Cardiac muscle cell (in vitro differentiated cells and primary cell): ENCODE measurements at places on chromosomes 3 and 15.
A peak's percentile ranks its signal among the peaks of the same experiment; 100 is the strongest.

- H3K4me3 ChIP-seq, result peak overlapping the region; percentile 81
- H3K27ac ChIP-seq, result peak overlapping the region; percentile 91
- no peaks in the 10 kb centered on the region for H3K27me3 ChIP-seq
- H3K4me1 ChIP-seq, result peaks cover 4% of the 10 kb centered on the region
- no peak for DNase-seq
- H3K36me3 ChIP-seq, result peaks cover 3% of the 10 kb centered on the region
Measured at GRCh38 chr15:59104602-59104911, 389 bp upstream of the CCNB2 start.

DNA sequence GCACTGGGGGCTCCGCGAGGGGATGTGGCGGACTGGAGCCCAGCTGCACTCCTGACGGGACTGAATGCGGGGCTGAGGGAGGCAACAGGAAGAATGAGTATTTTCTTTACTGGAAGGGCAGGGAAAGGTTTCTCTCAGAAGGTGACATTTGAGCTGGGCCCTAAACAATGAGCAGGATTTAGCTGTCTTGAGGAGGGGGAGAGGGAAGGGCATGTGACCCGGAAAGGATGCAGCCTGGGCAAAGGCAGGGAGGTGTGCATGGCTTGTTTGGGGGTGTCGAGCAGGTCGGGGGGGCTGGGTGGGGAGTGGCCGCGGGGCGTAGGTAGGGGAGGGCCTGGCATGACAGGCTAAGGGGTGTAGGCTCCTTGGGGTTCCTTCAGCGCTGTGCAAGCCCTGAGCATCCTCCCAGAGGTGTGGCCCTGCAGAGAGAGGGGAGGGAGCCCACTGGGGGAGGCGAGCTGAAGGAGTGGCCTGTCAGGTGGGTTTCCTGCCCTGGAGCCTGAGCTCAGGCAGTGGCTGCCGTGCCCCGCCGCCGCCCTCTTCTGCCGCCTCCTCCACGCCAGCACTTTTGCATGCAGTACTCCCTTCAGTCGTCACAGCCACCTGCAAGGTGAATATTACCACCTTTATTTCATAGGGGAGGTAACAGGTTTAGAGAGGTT, 17.2 kb upstream of the ANKDD1A start:
- no peak overlapping the region for H3K4me3 ChIP-seq
- H3K36me3 ChIP-seq, result no peaks in the 10 kb centered on the region
- no peaks in the 10 kb centered on the region for H3K27me3 ChIP-seq
- DNase-seq, result no peak
- peaks cover 27% of the 10 kb centered on the region for H3K4me1 ChIP-seq

GRCh38 chr3:40237889-40238571, 71.5 kb upstream of the EIF1B start:
- H3K27me3 ChIP-seq, result no peaks in the 10 kb centered on the region
- H3K4me3 ChIP-seq, result no peak overlapping the region
- H3K36me3 ChIP-seq, result no peaks in the 10 kb centered on the region

DNA sequence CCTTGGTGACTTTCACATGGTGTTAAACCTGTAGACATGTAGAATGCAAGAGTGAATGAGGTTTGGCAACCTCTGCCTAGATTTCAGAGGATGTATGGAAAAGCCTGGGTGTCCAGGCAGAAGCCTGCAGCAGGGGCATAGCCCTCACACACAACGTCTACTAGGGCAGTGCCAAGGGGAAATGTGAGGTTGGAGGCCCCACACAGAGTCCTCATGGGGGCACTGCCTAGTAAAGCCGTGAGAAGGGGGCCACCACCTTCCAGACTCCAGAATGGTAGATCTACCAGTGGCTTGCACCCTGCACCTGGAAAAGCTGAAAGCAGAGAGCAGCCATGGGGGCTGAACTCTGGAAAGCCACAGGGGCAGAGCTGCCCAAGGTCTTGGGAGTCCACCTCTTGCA, 241.2 kb downstream of the KLF13 start:
- DNase-seq, result no peak
- no peaks in the 10 kb centered on the region for H3K4me1 ChIP-seq
- H3K27me3 ChIP-seq, result no peaks in the 10 kb centered on the region
- no peaks in the 10 kb centered on the region for H3K36me3 ChIP-seq
- no peak overlapping the region for H3K4me3 ChIP-seq

- DNase-seq, result no peak
- no peak overlapping the region for H3K4me3 ChIP-seq
- H3K27ac ChIP-seq, result no peak overlapping the region
- peaks cover 5% of the 10 kb centered on the region for H3K4me1 ChIP-seq
- H3K27me3 ChIP-seq, result no peaks in the 10 kb centered on the region
- H3K36me3 ChIP-seq, result no peaks in the 10 kb centered on the region
Measured at GRCh38 chr15:86557018-86557550, 477.4 kb downstream of the AGBL1 start.

GRCh38 chr3:53464424-53464823, 30.0 kb upstream of the CACNA1D start:
- H3K4me1 ChIP-seq, result no peaks in the 10 kb centered on the region
- no peak overlapping the region for H3K27ac ChIP-seq

DNA sequence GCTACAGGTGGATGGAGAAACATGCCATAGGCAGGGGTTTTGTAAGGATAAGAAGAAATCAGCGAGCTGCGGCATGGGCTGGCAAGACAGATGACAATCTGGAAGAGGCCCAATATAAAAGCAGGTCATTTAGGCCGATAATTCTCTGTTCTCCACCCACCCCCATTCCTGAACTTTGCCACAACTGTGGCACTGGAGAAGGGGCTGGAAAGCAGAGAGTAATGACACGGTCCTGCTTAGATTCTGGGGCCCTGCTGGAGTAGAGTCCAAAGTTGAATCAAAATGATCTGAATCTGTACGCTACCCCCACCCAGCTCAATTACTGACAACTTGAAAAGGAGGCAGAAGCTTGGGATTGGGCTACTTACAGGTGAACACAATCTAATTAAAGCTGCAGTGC, 18.4 kb upstream of the BUB1B start:
- H3K27ac ChIP-seq, result no peak overlapping the region
- H3K4me3 ChIP-seq, result no peak overlapping the region
- H3K4me1 ChIP-seq, result no peaks in the 10 kb centered on the region
- H3K36me3 ChIP-seq, result no peaks in the 10 kb centered on the region
- no peak for DNase-seq

DNA sequence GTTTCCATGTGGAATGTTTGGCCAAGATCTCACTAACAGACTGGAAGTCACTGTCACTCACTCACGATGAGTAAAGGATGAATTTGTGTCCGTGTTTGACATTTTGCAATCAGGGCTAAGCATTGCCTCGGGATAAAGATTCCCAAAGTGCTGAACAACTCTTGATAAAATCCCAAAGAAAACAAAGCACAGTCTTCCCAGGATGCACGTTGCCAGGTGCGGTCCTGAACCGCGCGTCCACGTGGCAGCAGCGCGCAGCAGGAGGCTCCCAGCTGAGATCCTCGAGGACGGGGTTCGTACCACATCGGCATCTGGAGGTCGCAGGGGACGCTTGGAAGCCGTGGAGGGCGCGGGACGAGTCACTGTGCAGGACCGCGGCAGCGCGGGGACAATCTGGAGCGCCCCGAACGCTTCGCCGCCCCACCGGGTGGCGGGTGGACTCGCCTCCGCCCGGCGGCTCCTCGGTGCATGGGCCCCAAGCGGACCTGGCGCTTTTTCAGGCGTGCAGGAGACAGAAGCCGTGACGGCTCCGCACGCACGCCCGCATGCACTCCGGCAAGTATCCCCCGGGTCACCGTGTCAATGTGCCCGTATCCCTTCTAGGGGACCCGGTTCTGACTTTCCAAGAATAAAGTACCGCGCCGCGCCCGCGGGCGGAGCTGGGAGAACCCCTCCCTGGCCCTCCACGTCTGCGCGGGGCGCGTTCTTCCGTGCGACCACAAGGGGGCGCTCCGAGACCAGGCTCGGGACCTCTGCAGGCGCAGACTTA, 17.7 kb downstream of the CPN2 start:
- H3K27me3 ChIP-seq, result peaks cover 7% of the 10 kb centered on the region
- H3K36me3 ChIP-seq, result no peaks in the 10 kb centered on the region
- H3K4me1 ChIP-seq, result peaks cover 3% of the 10 kb centered on the region
- H3K27ac ChIP-seq, result no peak overlapping the region
